Stimulated activated CD4-positive, alpha-beta T cell treated with anti-CD3 and anti-CD28 coated beads, Interleukin-12 subunit alpha, Interleukin-12 subunit beta, amount 100 ng/mL, for 4 hours (primary cell): ENCODE measurements at places on chromosomes 5 and 9.

GRCh38 chr9:124779368-124780059 is 2.6 kb downstream of the OLFML2A start:
- DNase-seq, result no peak

- DNase-seq, result no peak
These were observed 33.8 kb downstream of the MRPL36 start for GRCh38 chr5:1765880-1766235.

GRCh38 chr5:36899860-36900259 is 23.3 kb downstream of the NIPBL start:
- no peak for DNase-seq

- DNase-seq, result no peak
These were observed 27.4 kb upstream of the RFX3 start for GRCh38 chr9:3553076-3553765.

DNA sequence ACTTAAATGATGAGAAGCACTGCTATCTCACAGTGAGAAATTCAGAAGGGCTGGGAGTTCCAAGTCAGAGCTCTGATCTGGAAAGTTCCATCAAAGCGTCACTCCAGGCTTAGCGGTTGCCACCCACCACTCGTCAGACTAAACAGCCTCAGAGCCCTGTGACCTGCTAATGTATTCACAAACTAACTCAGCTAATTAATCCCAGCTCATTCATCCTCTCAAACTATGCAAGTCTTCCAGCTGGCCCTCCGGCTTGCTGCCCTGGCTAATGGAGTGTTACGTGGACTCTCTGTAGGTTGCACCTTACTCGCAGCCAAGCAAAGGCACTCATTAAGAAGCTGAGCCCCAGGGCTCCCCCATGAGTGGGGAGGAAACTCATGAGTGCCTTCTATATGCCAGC is 82.2 kb upstream of the GABRP start:
- DNase-seq, result no peak
